ENCODE measurements at places on chromosomes 1 and 21.

DNA sequence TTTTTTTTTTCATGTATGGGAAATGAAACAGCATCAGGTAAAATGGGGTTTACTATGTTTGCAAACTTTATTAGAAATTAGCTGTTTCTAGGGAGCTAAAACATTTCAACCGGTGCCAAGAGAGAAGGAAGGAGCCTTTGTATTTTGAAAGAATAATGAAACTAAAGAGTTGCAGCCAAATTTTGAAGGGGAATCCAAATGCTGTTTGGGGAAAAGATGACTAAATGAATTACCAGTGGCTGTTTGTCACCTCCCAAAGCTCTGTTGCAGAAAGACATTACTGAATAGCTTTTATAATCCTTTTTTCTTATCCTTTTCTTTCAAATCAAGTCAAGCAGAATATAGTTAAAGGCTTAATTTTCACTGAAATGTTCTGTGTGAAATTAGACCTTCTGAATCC, 591.3 kb upstream of the ADGRL2 start:
- DNase-seq = no peak

- no peak for DNase-seq
These were observed 35.6 kb upstream of the SAMD13 start for GRCh38 chr1:84265867-84266266.

GRCh38 chr1:70284366-70284765, 63.2 kb downstream of the SRSF11 start:
- DNase-seq = no peak

DNA sequence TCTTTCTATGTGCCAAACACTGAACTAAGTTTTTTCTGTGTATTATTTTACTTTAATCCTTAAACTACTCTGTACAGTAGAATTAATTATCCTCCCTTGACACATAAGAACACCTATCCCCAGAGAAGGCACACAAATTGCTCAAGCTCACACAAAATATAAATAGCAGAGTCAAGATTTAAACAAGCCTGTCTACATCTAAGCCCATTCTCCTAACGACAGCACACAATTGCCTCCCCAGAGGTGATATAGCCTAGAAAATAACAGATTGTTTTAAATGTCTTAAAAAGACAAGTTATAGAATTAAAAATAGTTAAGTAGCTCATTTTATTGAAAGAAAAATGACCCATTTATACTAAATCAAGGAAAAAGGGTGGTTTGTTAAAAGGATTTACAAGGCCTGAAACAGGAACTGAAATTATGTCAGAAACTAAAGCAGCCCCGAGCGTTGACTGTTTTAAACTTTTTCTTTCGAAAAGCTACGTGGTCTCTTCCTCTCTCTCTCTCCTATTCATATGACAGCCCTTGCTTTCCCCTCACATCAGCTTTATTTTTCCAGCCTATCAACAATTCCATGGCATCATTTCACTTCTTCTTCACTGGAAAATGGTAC, 30.5 kb downstream of the TNFSF18 start:
- no peak for DNase-seq

GRCh38 chr21:43341378-43342161, 85.4 kb downstream of the SIK1 start:
- no peak for DNase-seq

DNA sequence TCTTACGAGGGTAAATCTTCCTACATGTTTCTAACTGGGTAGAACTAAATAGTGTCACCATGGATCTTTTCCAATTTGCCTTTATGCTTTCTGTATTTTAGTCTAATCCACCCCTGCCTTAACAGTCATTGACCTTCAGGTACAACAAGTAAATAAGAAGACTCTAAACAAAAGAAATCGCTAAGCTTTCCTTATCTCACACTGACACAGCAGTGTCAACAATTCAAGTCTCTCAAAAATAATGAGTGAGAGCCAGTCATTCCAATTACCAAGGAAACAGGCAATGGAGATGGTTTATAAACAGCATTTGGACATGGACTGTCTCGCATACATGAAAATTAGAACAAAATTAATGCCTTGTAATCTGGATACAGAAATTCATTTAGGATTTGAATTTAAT, 365.8 kb downstream of the VAV3 start:
- no peak for DNase-seq

DNA sequence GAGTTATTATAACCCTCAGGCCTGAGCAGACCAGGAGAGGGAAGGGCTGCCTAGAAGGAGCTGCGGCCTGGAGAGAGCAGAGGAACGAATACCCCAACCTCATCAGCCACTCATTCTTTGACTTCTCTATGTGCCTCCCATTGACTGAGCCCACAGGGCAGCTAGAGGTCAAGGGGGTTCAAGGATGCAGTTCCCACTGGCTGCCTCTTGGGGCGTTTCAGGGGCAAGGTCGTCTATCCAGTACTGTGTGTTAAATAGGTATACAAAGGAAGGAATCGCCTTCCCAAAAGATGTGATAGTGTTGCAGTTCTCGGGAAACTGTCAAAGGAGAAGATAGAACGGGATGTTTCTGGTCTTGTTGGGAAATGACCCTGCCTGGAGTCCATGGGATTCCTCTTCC, 250.6 kb downstream of the PRDM2 start:
- DNase-seq = no peak

DNA sequence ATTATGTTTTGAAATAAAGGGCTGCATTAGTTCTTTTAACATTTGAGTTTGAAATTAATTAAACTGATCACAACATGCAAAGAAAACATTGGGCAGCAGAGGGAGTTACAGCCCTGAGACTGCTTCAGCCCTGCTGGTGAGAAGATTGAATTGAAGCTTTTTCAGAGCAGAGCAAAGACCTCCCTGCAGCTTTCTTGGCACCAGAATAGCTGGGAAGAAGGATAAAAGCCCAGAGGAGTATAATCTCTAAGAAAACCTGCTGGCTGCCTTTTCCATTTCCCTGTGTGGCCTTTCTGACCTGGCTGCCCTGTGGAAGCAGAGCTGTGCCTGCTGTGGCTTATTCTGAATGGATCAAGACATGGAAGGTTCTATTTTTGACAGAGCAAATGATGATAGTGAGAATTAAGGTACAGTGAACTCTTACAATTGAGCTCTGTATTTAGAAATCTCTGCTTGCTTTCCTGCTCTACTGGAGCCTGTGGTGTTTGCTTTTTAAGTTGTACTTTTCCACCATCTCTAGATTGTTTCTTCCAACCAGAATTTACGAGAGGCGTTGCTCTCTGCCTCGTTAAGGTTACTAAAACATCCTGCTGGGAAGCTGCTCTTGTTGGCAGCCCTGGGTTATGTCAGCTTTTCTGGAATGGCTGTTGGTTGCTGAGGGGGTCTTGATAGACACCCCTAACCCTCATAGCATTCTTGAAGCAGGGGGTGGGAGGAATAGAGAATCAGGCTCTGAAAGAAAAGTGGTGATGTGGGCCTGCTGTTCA, 9.9 kb downstream of the SNRPE start:
- no peak for DNase-seq

GRCh38 chr1:51639694-51640093, 22.8 kb downstream of the OSBPL9 start:
- DNase-seq = no peak

DNA sequence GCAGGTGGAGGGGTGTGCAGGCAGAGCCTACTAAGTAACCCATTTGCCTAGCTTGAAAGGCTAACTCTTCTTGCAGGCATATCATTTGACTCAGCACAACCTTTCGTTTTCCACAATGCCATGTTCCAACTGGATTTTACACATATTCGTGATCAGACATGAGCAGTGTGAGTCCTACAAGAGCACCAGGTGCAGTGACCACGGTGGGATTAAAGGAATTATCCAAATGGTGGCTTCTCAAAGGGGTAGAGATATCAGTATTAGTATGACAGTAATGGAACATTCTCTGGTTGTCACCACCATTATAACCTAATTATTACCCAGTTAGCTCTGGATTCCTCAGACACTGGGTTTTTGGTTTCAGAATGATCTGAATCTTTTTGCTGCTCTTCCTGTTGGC, 323.5 kb downstream of the LMO4 start:
- no peak for DNase-seq

DNA sequence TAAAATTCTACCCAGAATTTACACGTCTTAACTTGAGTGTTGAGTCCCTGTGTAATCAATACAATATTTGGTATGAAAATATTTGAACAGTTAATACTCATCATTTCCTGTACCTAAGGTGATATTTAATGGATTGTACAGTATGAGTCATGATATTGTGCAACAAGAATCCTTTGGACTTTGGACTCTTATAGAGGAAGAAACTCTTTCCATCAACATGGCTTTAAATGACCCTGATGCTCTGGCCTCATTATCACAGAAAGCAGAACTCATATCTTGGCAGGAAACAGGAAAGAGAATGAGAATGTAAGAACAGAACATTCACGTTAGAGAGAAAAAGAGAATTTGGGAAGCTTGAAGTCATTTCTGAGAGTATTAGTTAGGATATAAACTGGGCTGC, 168.8 kb upstream of the B3GALT2 start:
- DNase-seq = no peak

- no peak for DNase-seq
These were observed 6.1 kb upstream of the SLC19A2 start for GRCh38 chr1:169491845-169492281.

GRCh38 chr21:26098772-26099397, 71.7 kb downstream of the APP start:
- DNase-seq = no peak

Data from stimulated activated CD4-positive, alpha-beta T cell treated with anti-CD3 and anti-CD28 coated beads, Interleukin-15, amount 100 ng/mL, for 1 hour (primary cell).